ENCODE measurements at places on chromosomes 5 and 9.

DNA sequence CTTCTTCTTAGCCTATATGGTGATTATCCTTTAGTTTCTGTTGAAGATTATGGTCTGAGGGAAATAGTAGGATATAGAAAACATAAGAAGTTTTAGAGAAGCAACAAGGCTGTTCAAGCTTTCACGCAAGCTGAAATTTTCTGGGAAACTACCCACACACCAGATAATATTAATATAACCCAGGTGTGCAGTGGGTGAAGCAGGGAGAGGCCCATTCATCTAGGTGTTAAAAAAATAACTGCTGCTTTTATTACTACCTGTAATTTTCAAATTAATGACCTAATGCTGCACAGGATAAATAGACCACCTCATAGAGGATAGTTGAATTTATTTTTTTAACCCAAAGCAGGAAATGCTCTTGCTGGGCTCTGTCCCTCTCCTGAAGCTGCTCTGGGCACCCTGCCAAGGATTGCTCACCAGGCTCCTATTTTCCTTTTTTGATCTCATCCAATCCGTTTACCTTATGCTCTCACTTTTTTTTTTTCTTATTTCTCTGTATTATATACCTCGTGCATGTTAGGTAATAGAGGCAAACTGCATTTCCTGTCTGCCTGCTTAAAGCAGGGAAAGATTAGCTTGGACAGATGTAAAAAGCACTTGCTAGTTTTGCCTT lies 124.3 kb upstream of the SLC12A2 start:
- DNase-seq = no peak

- DNase-seq = no peak
Measured at GRCh38 chr9:131976157-131977108, 103.2 kb downstream of the MED27 start.

GRCh38 chr5:36734422-36734821 lies 128.0 kb downstream of the SLC1A3 start:
- DNase-seq = no peak

GRCh38 chr5:126460977-126461376 lies 37.8 kb downstream of the GRAMD2B start:
- DNase-seq = no peak

DNA sequence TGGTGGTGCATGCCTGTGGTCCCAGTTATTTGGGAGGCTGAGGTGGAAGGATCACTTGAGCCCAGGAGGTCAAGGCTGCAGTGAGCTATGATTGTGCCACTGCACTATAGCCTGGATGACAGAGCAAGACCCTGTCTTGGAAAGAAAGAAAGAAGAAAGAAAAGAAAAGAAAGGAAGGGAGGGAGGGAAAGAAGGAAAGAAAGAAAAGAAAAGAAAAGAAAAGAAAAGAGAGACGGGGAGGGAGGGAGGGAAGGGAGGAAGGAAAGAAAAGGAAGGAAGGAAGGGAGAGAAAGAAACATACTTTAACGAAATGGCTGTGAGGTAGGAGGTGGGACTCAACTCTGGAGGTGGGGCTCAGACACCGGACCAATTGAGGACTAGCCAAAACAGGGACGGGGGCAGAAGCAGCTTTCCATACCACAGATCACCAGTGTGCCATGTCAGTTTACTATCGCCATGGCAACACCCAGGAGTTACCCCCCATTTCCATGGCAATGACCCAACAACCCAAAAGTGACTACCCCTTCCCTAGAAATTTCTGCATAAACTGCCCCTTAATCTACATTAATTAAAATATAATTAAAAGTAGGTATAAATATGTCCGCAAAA lies 21.3 kb downstream of the PTGES start:
- no peak for DNase-seq

DNA sequence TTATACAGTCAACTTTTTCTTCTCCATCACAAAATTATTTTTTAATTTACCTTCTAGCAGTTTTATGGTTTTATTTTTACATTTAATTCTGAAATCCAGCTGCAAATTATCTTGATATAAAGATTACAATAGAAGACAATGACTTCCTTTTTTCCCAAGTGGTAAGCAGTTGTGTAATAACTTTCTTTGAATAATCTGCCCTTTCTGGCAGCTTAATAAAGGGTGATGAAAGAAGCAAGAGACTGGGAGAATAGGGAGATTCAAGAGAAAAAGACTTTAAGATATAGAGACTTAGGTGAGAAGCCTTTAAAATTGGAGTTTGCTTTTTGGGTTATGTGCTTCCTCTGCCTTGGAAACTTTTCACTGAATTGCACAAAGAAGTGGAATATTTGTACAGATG lies 100.4 kb upstream of the FREM1 start:
- DNase-seq = no peak

DNA sequence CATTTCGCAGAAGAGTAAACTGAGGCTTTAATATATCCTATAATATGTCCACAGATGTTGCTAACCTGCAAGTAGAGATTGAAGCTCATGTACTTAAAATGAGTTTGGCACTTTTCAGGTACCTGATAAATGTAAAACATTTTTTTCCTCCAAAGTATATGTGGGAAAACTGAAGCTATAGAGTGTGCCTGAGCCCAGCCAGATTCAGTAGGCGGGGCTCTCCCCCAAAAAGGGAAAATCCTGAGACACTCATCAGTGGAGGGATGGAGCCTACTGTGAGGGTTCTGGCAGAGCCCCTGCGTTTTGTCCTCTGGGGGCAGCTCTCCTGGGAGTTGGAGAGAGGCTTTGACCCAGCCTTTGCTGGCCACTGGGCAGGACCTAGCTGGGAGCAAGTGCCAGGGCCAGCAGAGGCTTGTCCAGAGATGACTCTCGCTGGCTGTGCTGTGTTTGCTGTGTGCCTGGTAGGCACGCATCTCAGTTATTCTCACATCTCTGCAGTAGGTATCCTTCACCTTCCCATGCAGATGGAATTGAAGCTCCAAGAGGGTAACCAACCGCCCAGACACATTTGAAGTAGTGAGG lies 81.1 kb upstream of the SPRY4 start:
- DNase-seq = no peak

- DNase-seq = no peak
Measured at GRCh38 chr5:120228262-120229031, 235.7 kb upstream of the PRR16 start.

DNA sequence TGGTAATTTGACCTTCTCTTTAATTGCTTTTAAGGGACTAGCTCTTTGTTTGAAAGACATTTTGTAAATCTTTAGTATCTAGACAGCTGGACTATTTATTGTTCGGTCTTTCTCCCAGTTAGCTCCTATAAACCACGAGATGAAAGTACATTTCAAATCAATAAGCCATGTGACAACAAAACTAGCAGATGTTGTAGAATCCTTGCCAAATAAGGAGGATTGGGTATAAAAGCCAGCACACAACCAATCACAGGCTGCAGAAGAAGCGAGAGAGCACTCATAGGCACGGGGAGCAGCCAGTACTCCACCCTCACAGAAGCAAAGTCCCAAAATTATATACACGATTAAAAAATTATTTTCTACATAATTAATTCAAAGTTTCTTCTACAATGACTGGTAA lies 8.1 kb upstream of the OMD start:
- no peak for DNase-seq

DNA sequence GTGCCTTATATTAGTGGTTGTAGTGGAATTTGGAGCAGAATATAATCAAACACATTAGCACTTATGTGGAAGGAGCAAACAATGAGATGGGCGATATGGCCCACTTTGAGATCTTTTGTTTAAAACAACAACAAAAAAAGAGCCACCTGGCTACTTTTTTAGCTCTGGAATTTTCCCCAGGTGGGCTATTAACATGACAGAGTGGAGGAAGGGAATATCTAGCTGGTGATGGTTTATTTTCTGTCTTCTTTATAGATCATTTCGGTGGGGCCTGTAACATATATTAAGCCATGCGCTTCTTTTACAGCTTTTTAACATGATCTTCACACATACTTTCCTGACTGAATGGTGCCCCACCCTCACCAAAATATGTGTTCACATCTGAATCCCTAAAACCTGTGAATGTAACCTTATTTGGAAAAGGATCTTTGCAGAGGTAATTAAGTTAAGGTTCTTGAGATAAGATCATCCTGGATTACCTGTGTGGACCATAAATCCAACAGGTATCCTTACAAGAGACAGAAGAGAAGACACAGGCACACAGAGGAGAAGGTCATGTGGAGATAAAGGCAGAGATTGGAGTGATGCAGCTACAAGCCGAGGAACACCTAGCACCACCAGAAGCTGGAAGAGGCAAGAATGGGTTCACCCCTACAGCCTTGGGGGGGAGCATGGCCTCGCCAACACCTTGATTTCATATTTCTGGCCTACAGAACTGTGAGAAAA lies 16.6 kb upstream of the ENTREP1 start:
- DNase-seq = no peak

DNA sequence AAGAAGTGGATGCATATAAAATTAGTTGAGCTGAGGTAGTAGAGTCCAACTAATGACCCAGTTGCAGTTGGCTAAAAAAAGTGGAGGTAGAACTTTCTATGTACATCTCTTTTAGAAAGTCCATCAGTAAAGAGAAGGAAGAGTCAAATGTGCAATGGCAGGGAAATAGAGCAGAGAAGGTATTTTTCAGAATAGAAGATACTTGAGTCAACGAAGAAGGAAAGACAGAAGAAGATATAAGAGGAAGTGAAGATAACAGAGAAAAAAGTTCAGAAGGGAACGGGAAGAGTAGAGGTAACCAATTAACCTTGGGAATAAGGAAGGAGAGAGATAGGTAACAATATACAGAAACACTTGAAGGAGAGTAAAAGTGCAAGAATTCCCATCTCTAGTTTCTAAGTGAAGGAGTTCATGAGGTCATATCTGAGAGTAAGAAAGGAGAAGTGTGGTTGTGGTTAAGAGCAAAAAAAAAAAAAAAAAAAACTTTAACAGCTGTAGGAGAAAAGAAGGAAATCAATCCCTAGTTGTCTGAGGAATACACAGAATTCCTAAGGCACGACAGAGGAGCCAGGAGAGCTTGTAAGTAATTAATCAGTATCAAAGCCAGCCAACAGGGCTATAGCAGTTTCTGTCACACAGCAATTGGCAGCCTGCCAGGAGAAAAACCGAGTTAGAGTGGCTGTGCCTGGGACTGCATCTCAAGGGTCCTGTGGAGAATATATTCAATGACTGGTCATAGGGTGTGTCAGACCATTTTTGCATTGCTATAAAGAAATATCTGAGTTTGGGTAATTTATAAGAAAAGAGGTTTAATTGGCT lies 61.0 kb downstream of the ARL15 start:
- DNase-seq = no peak

DNA sequence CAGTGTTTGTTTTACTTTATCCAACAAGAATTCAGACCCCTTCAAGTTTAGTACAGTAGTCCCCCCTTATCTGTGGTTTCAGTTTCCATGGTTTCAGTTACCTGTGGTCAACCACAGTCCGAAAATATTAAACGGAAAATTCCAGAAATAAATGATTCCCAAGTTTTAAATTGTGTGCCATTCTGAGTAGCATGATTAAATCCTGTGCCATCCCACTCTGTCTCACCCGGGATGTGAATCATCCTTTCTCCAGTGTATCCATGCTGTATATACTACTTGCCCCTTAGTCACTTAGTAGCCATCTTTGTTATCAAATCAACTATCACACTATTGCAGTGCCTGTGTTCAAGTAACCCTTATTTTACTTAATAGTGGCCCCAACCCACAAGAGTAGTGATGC lies 153.8 kb upstream of the RASA1 start:
- DNase-seq = no peak

- no peak for DNase-seq
Measured at GRCh38 chr5:43305948-43306565, 7.2 kb downstream of the HMGCS1 start.

DNA sequence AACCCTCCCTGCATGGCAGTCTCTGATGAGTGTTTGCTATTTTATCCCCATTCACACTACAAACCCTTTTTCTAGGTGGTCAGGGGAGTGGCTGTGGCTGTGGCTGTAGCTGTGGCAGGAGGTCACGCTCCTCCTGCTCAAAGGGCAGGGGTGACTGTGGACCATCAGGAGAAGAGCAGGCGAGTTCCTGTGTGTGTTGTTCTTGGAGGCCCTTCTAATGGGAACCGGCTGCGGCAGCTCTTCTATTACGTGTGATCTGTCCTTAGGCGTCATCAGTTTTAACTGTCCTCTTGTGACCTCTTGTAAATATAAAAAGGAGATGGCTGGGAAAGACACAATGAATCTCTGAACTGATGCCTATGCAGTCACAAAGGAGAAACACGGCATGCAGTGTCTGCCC lies 65.1 kb downstream of the ANKH start:
- DNase-seq = no peak

DNA sequence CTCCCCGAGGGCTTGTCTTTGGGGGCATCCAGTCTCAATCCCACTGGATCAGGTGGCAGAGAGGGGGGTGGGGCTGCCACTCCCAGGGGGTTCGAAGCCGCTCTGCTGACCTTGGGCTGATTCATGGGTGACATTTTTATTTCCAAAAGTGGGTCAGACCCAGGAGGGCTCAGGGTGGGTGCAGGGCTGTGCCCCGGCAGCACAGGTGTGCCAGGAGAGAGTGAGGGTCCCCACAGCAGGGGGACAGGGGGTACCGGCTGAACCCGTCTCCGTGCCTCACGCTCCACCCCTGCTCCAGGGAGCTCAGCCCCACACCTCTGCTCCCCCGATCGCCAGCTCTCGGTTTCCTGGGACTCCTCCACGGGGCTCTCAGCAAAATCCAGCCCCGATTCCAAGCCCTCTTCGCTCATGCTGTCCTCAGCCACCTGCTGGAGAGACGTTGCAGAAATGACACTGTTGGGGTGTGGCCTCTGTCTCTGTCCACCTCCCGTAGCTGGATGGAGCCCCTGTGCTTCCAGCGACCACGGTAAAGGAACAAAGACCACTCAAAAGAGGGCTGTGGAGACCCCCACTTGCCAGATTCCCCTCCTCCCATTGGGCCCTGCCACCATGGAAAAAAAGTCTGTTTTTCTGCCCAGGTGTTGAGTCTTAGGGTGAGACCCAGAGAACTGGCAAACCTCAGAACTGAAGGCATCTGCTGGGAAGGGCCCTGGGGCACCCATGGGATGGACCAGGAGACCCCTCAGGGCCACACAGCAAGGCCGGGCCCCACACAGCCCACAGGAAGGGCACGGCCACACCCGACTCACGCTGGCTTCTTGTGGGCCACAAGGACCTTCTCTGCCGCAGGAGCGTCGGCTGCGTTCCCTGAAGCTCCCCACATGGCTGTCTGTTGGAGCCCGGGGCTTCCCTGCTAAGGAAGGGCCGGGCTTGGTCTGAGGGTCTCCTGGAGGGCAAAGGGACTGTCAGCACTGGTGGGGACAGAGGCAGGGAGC lies 10.6 kb upstream of the QSOX2 start:
- DNase-seq = no peak

DNA sequence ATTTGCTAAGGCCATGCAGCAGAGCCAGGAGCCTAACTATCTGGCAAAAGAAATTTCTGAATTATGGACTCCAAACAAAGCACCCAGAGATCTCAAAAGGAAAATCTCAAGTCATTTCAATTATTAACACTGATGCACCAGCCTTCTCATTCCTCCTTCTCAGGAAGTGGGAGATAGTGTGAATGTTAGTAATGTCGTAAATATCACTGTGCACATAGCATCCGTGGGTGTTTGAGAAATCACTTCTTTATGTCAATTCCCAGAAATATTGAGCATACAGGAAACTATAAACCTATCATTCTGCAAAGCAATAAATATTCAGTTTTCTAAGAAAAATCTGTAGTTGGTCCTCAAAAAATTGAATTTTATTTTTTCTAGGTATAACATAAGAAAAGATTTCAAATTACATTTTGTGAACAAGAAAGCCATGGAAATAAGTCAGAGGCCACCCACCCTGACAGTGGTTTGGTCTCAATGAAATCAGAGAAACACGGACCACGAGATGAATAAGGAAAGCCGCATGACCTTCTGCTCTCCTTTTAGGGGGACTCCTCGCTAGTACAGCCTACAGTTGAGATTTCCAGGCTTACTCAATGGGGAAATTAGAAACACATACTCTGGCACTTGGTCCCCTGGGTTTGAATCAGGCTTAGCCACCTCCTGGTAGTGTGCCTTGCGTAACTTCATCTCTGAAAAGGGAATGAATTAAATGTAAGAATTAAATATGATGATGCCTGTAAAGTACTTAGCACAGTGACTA lies 120.6 kb downstream of the DIRAS2 start:
- DNase-seq = no peak

All from stimulated activated CD8-positive, alpha-beta memory T cell treated with anti-CD3 and anti-CD28 coated beads, Interleukin-2, amount 100 ng/mL, for 48 hours (primary cell).